Stimulated activated CD4-positive, alpha-beta T cell treated with anti-CD3 and anti-CD28 coated beads, Interleukin-2, amount 100 ng/mL, for 48 hours (primary cell): ENCODE measurements at places on chromosomes 1 and 21.

- no peak for DNase-seq
These were observed 7.6 kb downstream of the RSBN1 start for GRCh38 chr1:113804421-113805255.

- peak; percentile 72 for DNase-seq
These were observed 43.7 kb downstream of the KIF21B start for GRCh38 chr1:200979574-200980451.

DNA sequence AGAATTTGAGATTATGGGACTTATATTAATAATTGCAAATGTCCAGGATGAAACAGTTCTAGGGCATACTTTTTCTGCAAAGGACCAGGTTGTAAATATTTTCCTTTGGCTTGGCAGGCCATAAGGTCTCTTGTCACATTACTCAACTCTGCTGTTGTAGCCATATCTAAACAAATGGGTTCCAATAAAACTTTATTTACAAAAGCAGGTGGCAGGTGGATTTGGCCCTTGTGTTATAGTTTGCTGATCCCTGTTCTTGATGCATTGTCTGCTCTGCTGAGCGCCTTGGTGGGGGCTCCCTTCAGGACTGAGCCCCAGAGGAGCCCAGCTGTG lies 258.5 kb downstream of the FOXD2 start:
- DNase-seq: no peak

- no peak for DNase-seq
These were observed 281.2 kb downstream of the RRAGC start for GRCh38 chr1:38578271-38578951.

DNA sequence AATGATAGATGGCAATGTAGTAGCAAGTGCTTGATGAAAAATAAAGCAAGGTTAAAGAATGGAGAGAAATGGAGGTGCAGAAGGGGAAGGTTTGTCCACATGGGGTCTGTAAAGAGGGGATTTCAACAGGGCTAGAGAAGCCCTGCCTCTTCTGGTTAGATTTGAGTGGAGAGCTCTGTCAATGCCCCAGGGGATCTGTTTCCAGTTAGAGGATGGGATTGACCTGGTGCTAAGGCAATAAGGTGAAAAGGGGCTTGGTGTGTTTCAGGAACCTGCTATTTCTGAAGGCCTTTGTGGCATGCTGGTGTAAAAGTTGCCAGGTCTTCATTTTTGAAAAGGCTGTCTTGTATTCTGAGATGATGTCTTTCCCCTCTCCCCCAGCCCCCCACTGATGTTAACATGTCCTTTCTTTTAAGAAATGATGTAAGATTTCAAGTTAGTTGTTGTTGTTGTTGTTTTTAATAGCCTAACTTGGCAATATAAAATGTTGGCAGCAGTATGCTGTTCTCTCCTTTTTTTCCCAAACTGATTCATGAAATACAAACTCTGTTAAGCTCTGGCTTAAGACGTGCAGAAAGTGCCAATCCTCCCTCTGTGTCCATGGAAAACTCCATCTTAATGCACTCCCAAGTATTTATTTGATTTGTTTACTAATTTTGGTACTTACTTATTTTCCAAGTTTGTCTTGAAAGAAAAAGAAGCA lies 370.3 kb upstream of the ADGRL2 start:
- no peak for DNase-seq
